ENCODE measurements at places on chromosomes 6 and 20. TPM values are rescaled to one million over a fixed set of nuclear protein-coding genes. Genes with fewer than 3 reads are reported as not detected.

The KIF16B gene
- total RNA-seq, result 8.8 TPM

The LRFN2 gene
- 0.50 TPM for total RNA-seq

The GSTA2 gene
- not detected for total RNA-seq

The SIRPD gene
- not detected for total RNA-seq

The UBD gene
- not detected for total RNA-seq

The ULBP3 gene
- 0.45 TPM for total RNA-seq

The CNPY3 gene
- total RNA-seq, result 38.2 TPM

The MRPS10 gene
- 35.1 TPM for total RNA-seq

The GINS1 gene
- 36.7 TPM for total RNA-seq

The HAO1 gene
- not detected for total RNA-seq

The SLC16A10 gene
- 0.59 TPM for total RNA-seq

The SLC26A8 gene
- 0.33 TPM for total RNA-seq

The TAGAP gene
- total RNA-seq, result 46.8 TPM

The PRL gene
- not detected for total RNA-seq

The CALHM4 gene
- total RNA-seq, result not detected

The RBBP9 gene
- total RNA-seq, result 10.5 TPM
